Right cardiac atrium (tissue), 5 donors: ENCODE measurements at places on chromosomes 11 and 22.
A peak's percentile ranks its signal among the peaks of the same experiment; 100 is the strongest.

DNA sequence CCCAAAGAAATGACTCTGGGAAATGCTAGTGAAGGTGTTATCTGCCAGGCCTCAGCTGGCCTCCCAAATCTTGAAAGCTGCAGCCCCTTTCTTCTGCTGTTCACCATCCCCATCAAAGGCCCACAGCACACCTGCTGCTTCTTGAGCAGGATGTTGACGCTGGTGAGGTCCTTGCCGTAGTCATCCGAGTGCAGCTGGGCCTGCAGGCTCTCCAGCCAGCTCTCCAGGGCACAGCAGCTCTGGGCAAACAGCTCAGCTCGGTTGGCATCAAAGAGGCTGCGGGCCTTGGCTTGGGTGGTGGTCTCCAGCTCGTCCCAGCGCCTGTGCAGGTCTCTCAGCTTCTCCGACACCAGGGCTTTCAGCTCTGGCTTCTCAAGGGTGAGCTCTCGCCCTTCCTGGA, 18.5 kb upstream of the RBM4B start:
- no peak for DNase-seq

DNA sequence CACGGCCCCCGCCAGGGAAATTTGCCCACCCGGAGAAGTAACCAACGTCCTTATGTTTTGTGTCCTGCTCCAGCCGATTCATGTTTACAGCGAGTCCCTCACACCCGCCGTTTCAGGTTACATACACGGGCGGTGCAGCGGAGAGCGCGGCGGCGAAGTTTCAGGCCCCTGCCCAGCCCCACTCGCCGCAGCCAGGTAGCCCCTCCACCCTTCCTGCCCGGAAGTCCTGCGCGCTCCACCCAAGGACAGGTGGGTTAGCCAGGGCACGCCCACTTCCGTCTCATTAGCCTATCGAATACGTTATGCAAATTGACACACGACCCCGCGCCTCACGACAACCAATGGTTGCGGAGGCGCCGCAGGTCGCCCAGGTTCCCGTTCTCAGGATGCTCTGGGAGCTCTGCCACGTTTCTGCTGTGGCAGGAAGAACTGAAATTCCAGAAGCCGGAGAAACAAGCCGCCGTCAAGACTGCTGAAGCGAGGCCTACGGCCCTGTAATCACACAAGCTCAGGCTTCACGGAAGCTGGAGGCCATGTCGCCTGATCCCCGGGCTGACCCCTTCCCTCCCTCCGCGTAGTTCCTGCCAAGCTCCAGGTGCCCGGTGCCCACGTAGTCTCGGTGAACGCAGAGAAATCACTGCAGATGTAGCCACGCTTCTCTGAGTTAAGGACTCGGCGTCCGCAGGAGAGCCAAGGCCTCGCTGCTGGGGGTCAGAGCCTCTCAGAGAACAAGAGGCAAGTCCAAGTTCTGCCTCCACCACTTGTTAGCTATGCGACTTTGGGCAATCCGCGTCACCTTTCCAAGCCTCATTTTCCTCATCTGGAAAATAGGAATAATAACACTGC, 22.4 kb upstream of the MYH9 start:
- DNase-seq = peak; percentile 86

GRCh38 chr11:67113231-67113721, 5.8 kb upstream of the KDM2A start:
- DNase-seq = no peak

- peak; percentile 47 for DNase-seq
Measured at GRCh38 chr11:123299721-123300120, 104.7 kb upstream of the CLMP start.

DNA sequence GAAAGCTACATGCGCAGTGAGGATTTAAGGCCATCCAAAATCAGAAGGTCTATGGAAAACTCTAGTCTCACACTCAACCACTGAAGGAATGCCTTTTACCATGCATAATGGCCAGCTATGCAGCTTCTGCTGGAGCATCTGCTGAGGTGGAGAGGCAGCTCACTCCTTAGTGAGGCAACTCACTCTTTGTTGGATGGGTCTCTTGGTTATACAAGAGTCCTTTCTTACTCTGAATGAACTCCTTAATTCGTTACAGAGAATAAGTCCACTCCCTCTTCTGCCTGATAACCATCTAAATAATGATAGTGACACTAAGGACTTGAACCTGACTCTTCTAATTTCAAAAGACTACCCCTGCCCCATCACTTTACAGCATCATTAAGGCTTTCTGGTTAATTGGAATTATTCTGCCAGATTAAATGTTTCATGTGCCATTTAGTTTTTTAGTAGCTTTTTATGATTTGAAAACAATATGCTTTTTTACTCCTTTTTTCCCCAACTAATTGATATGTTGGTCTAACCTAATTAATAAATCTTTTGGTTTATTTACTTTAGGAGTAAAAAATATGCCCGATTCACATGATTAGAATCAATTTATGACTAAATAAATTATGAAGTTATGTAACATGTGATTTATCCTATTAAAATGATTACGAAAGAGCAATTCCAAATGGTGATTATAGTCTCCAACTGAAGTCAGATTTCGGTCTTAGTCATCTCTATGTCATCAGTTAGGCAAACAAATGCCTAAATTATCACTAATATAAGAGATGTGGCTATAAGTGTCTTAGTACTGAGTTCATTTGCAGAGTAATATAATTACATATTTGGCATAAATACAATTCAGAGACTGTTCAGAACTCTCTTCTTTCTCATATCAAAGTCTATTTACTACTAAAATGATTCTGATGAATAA, 286.7 kb upstream of the CCDC90B start:
- DNase-seq = no peak

DNA sequence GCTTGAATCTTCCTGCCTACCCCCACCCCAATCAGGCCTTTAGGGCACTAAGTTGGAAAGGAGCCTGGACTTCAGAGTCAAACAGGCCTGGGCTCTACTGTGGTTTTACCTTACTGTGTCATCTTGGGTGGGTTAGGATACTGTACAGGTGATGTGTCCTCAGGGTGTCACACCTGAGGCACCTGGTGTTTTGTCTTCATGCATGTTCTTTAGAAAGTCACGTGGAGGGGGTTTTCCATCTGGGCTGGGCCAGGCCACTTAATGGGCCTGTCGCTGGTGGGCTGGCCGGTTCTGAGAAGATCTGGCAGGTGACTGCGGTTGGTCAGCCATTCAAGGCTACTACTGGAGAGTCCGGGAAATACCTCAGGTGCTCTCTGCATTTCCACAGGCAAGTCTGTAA, 92.6 kb downstream of the SWAP70 start:
- DNase-seq = no peak

- DNase-seq = no peak
Measured at GRCh38 chr11:72669527-72669926, 4.7 kb downstream of the PDE2A start.

DNA sequence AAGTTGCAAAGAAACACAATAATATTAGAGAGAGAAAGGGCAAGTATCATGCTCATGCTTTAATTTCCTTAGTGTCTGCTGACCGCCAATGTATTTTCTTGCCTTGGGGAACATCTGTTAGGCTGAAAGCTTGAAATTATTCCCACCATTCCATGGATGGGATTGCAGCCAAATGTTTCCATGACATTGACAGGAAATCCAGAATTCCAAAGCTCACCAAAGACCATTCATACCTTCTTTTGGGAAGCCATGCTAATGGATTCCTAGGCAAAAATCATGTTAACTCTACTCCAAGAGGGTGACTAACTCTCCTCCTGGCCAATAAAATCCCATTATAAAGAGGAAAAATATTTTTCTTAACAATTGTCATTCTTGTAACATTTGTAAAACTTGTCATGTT, 661.4 kb upstream of the FAT3 start:
- no peak for DNase-seq

DNA sequence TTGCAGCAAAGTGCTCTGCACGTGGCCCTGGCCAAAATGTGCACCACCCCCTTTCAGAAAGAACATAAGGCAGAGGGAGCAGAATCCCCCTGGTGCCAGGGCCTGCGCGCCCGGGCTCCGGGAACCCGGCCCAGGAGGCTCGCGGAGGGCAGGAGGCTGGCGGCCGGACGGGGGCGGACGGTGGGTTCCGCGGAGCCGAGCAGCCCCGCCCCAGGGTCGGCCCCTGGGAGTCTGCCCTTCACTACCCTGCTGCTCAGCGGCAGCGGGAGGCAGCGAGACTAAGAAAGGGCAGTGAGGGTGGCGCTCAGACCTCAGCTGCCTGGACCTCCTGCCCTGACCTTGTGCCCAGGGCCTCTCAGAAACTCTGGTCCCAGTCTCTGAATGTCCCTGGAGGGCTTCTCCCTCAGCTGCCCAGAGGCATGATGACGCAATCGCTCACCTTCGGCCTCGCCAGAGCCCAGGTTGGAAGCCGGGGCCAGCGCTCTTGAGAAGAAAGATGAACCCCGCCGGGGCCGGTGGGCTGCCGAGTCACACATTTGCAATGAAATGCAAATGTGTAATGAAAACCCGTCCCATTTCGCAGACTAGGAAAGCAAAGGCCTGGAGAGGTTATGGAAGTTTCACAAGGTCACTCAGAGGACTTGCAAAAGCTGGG, 1.1 kb upstream of the CLMP start:
- DNase-seq = no peak

- no peak for DNase-seq
Measured at GRCh38 chr11:36718451-36718850, 120.4 kb upstream of the RAG2 start.

- peak; percentile 13 for DNase-seq
Measured at GRCh38 chr11:65862191-65862735, 2.0 kb downstream of the MUS81 start.

DNA sequence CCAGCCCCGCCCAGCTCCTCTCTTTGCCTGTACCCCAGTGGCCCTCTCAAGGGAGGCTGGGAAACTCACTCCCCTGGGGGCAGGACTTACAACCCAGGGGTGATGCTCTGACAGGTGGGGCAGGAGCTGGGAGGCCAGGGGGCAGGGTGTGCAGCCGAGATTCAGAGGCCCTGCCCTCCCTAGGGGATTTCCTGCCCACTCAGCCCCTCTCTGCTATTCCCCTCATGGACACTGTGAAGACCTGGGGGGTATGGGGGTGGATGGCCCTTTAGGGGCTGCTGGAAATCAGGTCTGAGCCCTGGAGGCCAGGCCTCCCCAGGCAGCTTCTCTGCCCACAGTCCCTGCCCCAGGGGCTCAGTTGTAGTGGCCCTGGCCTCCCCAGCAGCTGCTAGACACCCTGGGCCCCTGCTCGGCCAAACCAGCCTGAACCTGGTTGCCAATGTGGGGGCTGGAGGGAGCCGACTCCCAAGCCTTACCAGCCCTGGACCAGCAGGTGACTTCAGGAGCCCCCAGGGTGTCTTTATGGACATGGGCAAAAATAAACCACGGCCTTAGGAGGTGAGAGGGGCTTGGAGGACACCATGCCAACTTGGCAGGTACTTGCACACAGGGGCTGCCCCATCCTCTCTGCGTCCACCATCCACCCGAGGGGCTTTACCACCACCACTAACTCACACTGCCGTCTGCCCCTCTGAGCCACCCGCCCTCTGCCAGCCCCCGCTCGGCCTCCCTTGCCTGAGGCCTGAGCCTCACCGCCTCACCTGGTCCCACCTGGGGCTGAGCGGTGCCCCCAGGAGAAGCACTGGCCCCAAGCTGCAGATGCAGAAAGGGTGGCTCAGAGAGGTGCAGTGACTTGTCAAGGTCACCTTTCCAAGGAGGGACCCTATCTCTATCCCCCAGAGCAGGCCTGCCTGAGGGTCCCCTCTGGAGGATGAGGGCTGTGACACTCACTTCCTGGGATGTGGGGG, 2.8 kb upstream of the PHLDA2 start:
- no peak for DNase-seq

GRCh38 chr11:28863422-28863821, 755.2 kb downstream of the METTL15 start:
- no peak for DNase-seq

DNA sequence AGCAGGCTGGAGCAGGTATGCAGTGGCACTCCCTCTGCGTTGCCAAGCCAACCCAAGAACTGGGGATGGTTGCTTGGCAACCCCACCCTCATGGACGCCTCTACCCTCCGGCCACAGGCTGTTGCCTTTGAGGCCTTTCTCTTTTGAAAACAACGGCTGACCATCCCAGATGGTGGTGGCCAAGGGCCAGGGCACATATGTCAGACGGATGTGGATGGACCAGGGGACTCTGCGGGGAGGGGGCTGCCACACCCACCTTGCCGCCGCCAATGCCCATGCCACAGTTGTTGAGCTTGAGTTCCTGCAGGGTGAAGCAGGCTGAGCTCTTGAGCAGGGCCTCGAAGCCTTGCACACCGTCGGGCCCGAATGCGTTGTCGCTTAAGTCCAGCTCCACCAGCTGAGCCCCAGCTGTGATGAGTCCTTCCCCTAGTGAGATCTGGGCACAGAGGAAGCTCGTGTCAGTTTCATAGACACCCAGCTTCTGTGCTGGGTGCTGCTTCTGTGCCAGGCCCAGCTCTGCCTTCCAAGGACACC, 21.5 kb downstream of the RANGAP1 start:
- no peak for DNase-seq

- DNase-seq = no peak
Measured at GRCh38 chr11:84022695-84023094, 736.5 kb upstream of the CCDC90B start.

- DNase-seq = peak; percentile 88
Measured at GRCh38 chr11:126140926-126141280, 70.5 kb downstream of the RPUSD4 start.

GRCh38 chr11:131041331-131042040, 125.2 kb upstream of the SNX19 start:
- no peak for DNase-seq

DNA sequence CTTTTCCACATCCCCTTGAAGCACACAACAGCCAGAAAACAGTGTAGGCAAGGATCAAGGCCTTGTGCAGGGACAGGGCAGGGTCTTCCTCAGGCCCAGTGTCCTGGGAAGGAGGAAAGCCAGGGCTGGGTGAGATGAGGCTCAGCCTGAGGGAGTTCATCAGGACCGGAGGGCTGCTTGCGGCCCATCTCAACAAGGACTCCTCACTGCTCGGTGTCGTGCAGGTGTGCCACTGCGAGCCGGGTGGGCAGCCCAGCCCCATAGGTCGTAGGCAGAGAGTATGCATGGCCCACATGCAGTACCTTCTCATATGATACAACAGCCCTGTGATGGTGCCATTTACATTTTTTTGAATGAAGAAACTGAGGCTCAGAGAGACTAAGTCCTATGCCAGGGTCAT, 12.9 kb downstream of the SHISA8 start:
- DNase-seq = no peak

- no peak for DNase-seq
Measured at GRCh38 chr11:44127130-44127529, 31.7 kb downstream of the EXT2 start.

- no peak for DNase-seq
Measured at GRCh38 chr11:75492181-75492820, 33.4 kb downstream of the GDPD5 start.
